Activated CD8-positive, alpha-beta memory T cell treated with anti-CD3 and anti-CD28 coated beads for 4 hours (primary cell): ENCODE measurements at places on chromosomes 4 and X.

GRCh38 chr4:153258750-153259149, 54.5 kb downstream of the TRIM2 start:
- DNase-seq, result no peak

GRCh38 chr4:41977709-41978108, 3.8 kb upstream of the DCAF4L1 start:
- no peak for DNase-seq

GRCh38 chr4:152190907-152191306, 345.0 kb downstream of the FBXW7 start:
- no peak for DNase-seq

DNA sequence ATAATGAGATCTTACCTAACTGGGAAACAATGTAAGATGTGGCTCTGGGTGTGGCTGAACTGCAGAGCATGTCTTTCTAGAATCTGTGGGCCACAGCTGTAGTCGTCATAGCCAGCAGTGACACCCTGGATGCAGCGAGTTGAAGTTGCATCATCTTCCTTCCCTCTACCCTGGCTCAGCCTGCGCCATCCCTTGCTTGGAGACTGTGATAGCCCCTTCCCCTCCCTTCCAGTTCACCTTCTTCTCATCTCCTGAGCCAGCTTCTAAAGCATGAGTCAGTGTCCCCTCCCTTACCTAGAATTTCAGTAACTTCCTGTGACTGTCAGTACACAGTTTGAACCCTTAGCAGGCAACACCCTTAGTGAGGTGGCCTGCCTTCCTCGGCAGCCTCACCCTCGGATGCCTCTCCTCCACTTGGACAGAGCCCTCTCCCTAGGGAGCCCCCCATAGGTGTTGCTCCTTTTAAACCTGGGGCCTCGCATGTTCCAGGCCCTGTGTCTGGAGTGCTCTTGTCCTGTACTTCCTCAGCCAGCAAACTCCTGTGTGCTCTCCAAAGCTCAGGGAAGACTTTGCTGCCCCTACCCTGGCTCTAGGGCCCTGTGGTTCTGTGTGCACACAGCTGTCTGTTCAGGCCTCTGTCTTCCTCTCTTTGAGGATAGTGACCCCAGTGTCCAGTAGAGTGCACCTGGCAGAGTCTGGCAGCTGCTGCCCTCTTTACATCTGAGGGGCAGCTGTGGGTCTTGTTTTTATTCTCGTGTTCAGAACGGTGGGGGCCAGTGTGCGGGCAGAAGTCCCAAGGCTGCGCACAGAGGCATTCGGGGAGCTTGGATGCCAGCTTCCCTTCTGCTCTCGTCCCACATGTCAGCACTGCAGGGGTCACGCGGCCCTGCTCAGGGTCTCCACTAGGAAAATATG, 43.7 kb upstream of the TADA2B start:
- no peak for DNase-seq

DNA sequence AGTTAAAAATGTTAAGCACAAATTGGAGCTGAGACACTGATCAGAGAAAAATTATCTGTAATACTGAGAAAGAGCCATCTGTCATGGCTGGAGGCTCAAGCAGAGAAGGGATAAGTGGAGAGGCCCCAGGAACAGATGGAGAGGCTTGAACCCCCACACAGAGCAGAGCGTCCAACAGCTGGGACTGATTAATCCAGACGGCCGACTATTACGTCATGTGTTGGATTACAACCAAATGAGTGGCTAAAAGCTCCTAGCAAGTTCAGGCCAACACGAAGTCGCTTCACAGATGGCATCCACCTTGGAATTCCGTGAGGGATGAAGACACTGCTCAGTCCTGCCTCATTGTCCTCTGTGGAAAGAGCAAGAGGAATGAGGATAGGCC, 57.7 kb upstream of the ATXN3L start:
- no peak for DNase-seq

DNA sequence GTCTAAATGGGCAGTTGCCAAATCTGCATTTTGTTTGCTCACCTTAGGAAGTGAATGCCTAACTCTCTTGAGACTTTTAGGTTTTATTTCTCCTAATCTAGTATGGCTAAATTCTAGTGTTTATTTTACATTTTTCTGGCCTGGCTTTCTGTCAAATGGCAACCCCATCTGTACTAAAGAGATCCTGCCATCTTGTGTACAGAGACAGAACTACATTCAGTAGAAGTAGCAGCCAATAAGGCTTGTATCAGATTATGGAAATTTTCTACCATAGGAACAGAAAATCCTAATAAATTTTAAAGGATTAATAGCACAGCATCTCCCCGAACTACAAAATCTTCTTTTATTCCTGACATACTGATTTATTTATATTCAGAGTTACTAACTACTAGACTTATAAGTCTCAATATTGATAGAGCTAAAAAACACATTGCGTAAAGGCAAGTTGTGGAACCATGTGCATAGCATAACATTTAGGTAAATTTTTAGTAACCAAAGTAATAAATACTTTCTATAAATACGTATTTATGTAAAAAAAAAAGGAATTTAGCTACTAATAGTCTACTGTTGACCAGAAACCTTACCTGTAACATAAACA, 45.5 kb downstream of the TMEM144 start:
- DNase-seq, result no peak

DNA sequence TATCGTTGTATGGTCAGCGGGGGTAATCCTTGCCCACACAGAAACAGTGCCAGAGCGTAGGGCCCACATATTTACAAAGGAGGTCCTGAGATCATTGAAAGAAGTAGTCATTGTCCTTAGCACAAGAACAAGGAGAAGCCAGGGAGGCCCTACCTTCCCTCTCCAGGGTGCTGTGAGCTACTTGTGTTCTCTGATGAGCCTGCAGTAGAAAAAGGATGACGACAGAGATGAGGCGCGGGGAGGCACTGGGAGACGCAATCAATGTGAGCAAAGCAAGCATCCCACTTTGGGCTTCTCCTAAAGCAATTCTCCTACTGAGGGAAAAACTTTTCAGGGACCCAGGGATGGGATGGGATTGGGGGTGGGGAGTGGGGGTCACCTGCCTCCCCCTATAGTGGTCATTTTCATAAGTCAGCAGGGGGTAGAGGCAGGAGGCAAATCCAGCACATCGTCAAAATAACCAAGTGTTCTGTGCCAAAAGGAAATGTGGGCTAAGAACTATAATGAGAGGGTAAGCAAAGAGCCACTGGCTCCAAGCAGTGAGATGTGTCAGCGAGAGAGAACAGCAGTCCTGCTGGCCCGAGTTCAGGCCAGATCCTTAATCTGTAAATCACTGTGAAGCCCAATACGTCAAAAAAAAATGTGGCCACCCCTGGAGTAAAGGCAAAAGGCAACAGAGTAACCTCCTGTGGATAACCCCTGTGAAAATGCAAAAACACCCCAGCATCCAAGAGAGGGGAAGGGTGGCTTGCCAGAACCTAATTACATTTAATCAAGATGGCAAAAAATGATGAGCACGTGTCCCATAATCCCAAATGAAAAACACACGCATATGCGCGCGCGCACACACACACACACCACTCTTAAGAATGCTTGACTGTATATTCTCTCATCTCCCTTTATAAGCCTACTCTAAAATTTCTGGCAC, 136.6 kb upstream of the HHIP start:
- DNase-seq, result no peak

DNA sequence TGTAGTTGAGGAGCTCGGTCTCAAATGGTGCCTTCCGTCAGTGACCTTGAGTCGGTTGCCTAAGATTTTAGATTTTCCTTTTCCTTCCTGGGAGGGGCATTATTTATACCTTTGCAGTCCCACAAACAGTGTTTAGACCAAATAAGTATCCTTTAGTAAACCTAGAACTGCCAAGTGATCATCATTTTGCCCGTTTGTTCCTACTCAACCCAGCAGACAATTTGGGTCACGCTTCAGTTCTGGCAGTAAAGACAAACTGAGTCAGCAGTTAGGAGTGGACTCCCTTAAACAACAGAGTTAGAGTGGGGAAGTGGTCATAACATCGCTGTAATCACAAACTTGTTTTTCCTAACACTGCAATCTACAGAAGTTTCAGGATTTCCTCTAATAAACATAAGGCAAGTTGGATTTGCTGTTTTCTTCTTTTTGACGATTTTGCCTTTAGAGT, 777 bp upstream of the WDFY3 start:
- no peak for DNase-seq

GRCh38 chr4:125951261-125951887, 636.6 kb downstream of the FAT4 start:
- DNase-seq, result no peak

DNA sequence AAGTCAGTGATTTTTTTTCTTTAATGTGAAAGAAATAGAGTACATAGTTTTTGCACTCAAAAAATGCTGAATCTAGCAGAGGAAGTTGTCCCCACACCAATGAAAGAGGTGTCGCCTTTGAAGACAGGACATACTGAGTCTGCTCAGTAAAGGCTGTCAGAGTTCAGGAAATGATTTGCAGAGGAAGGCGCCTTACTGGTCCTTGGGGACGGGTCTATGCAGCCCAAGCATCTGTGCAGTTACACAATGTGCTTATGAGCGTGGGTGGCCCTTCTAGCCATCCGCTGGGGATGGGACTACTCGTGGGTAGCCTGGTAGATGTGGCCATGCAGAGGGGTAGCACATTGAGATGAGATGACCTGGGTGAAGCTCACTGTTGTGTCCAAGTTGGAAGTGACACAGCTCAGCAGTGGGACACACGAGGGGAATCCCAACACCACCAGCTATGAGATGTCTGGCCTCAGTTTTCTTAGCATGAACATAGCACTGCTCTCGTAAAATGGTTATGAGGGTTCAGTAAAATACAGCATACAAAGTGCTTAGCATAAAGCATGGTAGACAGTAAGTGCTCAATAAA, 116.5 kb upstream of the RBPJ start:
- no peak for DNase-seq

- no peak for DNase-seq
These were observed 1413.0 kb downstream of the PCDH7 start for GRCh38 chr4:32133141-32133540.

- DNase-seq, result no peak
These were observed 165.3 kb upstream of the RPS6KA3 start for GRCh38 chrX:20432048-20432447.

- no peak for DNase-seq
These were observed 84.1 kb downstream of the TMEM164 start for GRCh38 chrX:110086916-110087484.

- DNase-seq, result no peak
These were observed 2.0 kb downstream of the STBD1 start for GRCh38 chr4:76308548-76308947.

- no peak for DNase-seq
These were observed 48.3 kb upstream of the MAB21L2 start for GRCh38 chr4:150533673-150534072.

GRCh38 chr4:70315928-70316327, 18.9 kb upstream of the CABS1 start:
- DNase-seq, result no peak

DNA sequence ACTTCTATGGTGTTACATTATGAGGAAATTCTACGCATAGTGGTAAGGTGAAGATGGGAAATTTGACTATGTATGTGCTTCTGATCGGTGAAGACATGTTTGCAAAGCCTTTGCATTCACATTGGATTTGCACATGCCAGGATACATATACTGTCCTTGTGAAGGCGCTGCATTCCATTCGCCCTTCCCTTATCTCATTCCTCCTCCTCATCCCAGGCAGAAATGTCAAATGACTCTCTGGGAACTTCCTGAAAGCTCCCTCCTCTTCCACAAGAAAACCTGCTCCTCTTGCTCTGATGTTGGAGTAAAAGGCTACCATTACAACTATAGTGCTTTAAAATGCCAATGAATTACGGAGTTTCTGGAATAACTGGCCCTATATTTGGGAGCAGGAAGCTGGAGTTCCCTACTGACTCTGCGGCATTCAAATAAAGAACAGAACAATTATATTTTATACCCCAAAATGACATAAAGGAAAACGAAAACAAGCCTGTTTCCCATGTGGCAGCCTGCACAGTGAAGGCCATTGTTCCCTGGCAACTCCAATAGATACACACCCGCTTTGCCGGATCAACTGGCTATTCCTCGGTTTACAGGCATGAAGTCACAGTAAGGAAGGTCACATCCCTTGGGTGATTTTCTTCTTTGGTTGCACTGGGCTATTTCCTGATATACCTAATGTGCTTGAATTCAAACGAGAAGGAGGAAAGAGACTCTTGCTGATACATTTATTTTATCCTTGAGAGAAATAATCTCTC, 84.5 kb downstream of the AREG start:
- no peak for DNase-seq

GRCh38 chrX:119468551-119469312, 488 bp downstream of the SLC25A5 start:
- peak; percentile 77 for DNase-seq

- DNase-seq, result no peak
These were observed 140.8 kb upstream of the TRPC5 start for GRCh38 chrX:112223391-112223790.

DNA sequence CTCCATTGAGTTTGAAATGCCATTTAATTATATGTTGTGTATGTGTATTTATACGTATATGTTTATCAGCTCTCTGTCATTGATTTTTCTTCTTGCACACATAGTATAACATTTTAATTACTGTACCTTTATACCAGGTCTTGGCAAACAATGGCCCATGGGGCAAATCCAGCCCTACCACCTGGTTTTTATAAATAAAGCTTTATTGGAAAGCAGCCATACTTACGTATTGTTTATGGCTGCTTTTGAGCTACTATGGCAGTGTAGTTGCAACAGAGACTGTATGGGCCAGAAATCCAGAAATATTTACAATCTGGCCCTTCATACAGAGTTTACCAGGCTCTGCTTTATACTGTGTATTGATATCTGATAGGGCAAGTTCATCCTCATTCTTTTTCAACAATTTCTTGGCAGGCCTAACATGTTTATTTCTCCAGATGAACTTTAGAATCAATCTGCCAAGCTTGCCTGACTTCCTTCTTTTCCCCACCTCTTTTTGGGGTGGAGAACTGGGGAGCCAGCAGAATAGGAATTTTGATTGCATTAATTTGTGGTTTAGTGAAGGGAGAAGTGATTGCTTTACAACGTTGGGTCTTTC, 15.8 kb downstream of the DCUN1D4 start:
- no peak for DNase-seq
